ENCODE measurements at places on chromosomes 4 and X.

DNA sequence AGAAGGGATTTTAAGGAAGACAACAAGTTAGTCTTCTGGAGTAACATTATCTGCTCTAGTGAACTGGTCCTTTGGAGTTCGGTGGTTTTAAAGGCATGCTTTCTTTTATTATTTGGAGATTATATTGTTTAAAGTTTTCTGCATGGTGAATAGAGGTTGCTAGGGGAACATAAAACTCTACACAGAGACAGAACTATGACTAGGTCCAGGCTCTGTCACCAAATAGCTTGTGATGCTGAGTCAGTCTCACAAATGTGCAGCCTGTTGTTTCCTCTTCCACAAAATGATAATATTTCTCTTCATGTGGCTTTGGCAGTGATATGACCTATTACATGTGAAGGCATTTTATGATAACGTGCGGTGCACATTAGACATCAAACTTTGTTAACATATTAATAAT is 132.6 kb downstream of the PACRGL start:
- DNase-seq = no peak

GRCh38 chr4:123297836-123298235 is 98.8 kb upstream of the SPRY1 start:
- DNase-seq = no peak

DNA sequence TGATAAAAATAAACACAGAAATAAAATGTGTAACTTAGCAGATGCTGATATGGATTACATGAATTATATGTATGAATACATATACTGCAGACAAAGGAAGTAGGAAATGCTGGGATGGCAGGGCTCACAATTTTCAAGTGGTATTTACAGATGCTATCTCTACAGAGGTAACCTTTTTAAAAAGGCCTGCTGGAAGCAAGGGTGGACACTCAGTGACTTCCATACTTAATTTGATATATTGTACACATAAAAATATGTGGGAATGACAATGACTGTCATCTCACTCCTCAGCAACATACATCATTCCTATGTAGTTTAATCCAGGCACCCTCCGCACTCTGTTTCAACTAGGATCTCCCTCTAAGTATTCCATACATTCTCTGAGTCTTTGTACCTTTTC is 452.9 kb downstream of the DTHD1 start:
- DNase-seq = no peak

- no peak for DNase-seq
Observed at GRCh38 chrX:11766487-11766886, 8.4 kb downstream of the MSL3 start.

- no peak for DNase-seq
Observed at GRCh38 chr4:118680808-118681207, 4.4 kb upstream of the METTL14 start.
